Panc1 (cell line): ENCODE measurements at places on chromosomes 12 and 14.

- no peaks in the 10 kb centered on the region for H3K36me3 ChIP-seq
- no peaks in the 10 kb centered on the region for H3K27me3 ChIP-seq
- no peak for DNase-seq
- no peaks in the 10 kb centered on the region for H3K4me1 ChIP-seq
- H3K27ac ChIP-seq: no peak overlapping the region
Measured at GRCh38 chr12:40577834-40578233, 114.4 kb upstream of the CNTN1 start.

DNA sequence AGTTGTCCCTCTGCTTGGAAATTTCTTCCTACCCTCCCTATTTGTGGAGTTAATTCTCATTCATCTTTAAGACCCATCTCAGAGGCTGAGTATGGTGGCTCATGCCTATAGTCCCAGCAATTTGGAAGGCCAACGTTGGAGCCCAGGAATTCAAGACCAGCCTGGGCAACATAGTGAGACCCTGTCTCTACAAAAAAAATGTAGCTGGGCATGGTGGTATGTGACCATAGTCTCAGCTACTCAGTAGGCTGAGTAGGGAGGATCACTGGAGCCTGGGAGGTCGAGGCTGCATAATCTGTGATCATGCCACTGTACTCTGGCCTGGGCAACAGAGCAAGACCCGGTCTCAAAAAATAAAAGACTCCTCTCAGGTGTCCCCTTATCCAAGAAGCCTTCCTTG lies 125.1 kb downstream of the SUDS3 start:
- H3K27ac ChIP-seq: no peak overlapping the region
- DNase-seq: no peak
- no peaks in the 10 kb centered on the region for H3K4me1 ChIP-seq

GRCh38 chr14:98871796-98872195 lies 400.2 kb downstream of the BCL11B start:
- H3K27me3 ChIP-seq: no peaks in the 10 kb centered on the region
- no peak overlapping the region for H3K27ac ChIP-seq
- DNase-seq: no peak
- no peaks in the 10 kb centered on the region for H3K4me1 ChIP-seq
- H3K4me3 ChIP-seq: no peak overlapping the region
- H3K36me3 ChIP-seq: no peaks in the 10 kb centered on the region

- H3K36me3 ChIP-seq: no peaks in the 10 kb centered on the region
- no peaks in the 10 kb centered on the region for H3K4me1 ChIP-seq
- H3K4me3 ChIP-seq: no peak overlapping the region
- H3K27me3 ChIP-seq: no peaks in the 10 kb centered on the region
- H3K27ac ChIP-seq: no peak overlapping the region
Measured at GRCh38 chr12:121514184-121514742, 66.6 kb downstream of the KDM2B start.

DNA sequence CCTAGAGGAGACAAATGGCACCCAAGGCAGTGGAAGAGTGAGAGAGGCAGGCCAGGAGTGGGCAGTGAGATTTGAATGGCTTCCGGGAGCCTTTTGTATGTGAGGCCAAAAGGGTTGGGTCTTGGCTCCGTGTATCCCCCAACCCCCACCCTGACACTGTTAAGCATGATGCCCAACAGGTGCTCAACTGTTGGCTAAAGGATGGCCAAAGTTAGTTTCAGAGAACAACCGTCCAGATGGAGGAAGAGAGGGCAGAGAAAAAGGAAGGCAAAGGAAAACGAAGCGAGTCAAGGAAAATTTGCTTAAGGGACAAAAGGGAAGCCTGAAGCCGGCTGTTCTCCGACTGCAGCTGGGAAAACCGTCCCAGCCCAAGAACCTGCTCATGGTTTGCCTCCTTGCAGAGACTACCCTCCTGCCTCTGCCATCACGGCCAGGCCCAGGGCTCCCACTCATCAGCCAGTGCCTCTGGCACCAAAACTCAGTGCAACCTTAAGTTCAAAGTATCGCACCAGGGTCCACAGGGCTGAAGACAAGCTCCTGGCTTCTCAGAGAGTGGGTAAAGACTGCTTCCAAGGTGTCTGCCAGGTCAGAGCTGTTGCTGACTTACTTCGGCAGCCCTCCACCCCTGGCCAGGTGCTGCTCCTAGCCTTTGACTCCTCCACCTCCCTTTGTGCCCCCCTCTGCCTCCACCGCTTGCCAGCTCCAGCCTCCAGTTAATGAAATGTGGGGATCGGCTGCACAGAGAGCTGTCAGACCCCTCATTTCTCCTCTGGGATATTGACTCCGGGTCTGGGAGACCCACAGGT lies 4.2 kb upstream of the C1QL4 start:
- peaks cover 16% of the 10 kb centered on the region for H3K4me1 ChIP-seq
- no peak overlapping the region for H3K4me3 ChIP-seq
- no peaks in the 10 kb centered on the region for H3K36me3 ChIP-seq
- H3K27ac ChIP-seq: no peak overlapping the region
- no peak for DNase-seq

DNA sequence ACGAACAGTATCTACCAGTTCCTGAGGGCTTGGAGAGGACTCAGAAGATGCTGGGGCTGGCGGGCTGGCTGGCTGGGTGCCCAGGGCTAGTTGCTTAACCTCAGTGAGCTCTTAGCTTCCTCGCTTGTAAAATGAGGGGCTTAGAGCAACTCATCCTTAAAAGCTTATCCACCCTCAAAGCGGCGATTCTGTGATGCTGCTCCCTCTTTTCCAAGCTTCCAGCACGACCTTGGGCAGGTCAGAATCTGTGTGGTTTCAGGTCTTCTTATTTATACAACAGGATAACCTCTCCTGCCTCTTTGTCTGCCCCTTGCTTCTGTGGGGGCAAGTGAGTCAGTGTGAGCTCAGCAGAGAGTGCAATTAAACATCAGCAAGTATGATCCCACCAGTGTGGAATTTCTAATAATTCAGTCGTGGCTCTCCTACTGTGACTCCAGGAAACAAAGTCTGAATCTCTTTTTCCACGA lies 281.8 kb downstream of the KSR2 start:
- H3K4me3 ChIP-seq: peak overlapping the region; percentile 21; the same call in 1 of the 2 replicates
- H3K27me3 ChIP-seq: no peaks in the 10 kb centered on the region
